Left lobe of liver (tissue), 2 donors: ENCODE measurements at places on chromosomes 16 and 17.

DNA sequence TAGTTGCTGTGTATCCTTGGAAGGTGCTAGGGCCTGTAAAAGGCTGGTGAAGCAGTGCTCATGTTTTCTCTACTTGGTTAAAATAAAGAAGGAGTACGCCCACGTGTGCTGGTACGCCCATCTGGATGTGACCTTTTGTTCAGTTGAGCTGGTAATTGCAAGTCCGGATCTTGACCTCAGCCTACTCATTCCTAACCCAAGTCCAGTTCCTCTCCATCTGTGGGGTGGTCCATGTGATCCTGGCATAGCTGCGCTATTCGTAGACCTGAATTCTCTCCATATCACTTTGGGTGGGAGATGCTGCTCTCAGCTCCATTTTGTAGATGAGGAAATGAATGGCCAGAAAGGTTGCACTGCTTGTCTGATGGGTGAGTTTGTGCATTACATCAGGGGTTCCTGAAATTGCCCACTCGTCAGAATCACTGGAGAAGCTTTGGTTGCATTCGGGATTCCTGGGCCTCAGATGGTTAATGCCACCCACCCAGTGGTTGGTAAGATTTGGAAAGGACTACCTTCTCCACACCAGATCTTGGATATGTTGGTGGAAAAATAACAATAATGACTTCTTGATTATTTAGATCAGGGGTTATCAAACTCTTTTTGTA lies 328.8 kb downstream of the CPPED1 start:
- DNase-seq = no peak

DNA sequence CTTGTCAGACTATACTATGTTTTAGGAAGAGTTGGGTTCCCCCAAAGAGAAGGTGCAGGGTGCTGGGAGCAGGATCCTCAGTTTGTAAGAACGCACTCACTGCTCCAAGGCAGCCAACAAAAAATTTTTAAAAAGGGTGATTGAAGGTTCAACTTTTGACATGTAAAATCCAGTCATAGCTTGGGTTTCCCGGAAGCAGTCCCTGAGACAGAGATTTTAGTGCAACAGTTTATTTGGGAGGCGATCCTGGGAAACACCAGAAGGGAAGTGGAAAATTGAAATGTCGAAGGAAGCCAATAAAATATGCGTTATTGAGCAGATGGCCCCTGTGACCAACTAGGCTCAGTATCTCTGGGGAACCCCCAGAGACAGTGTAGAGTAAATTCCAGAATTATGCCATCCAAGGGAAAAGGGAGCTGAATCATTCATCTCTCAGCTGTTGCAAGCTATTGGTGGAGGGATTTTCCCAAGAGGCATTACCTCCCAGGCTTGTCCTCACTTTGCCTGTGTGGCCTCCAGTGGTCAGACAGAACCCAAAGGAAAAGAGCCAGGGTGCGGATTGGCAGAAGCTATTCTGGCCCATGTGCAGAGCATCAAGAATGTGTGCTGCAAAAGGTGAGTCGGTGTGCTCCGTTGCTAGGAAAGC lies 72.9 kb downstream of the HS3ST3B1 start:
- peak; percentile 82 for DNase-seq

DNA sequence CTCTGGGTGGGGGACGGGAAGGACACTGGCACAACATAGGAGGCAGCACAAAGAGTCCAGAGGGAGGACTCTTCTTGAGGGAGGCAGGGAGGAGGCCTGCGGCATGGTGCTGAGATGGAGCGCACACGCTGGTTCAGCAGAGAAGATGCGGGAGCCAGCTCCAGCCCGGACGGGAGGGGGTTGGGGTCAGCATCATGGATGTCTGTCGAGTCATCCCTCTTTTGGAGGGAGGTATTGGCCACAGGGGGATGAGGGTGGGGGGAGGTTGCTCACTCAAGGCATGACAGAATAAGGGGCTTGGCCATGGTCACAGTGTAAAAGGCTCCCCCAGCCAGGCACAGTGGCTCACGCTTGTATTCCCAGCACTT lies 19.3 kb downstream of the DCAKD start:
- DNase-seq = no peak

DNA sequence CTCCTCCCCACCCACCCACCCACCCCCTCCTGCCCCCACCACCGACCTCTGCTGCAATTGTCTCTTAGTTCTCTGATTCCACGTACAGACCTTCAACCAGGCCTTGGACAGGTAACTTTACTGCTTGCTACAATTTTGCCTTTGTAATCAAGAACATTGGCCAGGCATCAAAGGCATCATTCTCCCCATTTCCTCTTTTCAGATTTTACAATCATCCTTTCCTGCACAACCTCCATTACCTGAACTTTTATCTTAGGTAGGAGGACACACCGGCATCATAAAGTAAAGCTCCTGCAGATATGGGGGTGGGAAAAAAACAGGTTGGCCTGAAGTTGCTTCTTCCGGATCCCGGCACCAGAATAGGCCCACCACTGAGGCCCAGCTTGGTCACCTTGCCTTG lies 25.7 kb upstream of the SUPT4H1 start:
- no peak for DNase-seq

DNA sequence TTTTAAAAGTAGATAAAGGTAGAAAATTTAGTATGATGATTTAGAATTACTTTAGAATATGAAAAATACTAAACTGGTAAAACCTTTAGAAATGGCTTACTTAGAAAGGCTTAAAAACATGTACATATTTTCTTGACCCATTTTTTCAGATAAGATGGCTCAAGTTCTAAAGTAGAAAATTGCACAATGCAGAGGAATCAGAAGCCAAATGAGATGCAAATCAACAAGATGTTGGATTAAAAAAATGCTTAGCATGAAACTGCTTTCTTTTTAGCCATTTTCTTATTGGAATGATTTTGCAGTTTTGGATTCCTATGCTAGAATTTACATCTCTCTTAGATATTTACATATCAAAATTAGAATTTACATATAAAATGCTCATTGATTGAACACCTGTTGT lies 1.5 kb upstream of the KRTAP3-1 start:
- DNase-seq = no peak

DNA sequence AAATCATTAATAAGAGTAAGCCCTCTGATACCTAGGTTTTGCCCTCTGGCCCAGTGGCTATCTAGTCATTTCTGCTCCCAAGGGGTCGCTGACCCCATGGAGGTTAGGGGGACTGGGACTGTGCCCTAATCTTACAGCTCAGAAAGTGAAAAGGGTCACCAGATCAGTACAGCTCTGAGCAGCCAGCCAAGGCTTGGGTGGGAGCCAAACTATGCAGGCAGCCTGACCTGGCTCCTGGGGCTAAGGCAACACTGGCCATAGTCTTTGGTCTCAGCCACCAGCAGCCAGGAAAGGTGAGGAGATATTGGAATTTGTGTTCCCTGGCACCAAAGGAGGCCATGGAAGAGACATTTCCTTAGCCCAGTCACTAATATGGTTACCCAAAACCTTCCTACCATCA lies 67.6 kb downstream of the ASIC2 start:
- DNase-seq = peak; percentile 58

GRCh38 chr16:68235108-68235886 lies 630 bp downstream of the ESRP2 start:
- no peak for DNase-seq

GRCh38 chr17:78351449-78352006 lies 8.3 kb downstream of the SOCS3 start:
- peak; percentile 97 for DNase-seq

- DNase-seq = no peak
Measured at GRCh38 chr17:28899212-28899815, 1.8 kb upstream of the FLOT2 start.

DNA sequence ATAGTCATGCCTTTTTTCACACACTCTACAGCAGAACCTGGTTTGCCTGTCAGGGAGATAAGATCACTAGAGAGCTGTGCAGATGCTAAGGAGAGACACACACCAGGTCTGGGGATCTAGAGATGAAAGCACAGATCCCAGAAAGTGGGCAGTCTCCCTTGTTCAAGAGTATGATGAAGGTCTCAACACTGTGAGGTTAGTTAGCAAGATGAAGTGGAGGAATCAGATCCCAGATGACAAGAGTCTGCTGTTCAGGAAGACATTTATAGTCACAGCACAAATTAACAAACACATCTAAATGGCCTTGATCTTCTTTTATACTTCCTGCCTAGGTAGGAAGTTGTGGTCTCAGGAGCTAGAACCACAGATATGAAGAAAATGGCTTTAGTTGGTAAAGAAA lies 23.4 kb upstream of the SKAP1 start:
- DNase-seq = no peak

DNA sequence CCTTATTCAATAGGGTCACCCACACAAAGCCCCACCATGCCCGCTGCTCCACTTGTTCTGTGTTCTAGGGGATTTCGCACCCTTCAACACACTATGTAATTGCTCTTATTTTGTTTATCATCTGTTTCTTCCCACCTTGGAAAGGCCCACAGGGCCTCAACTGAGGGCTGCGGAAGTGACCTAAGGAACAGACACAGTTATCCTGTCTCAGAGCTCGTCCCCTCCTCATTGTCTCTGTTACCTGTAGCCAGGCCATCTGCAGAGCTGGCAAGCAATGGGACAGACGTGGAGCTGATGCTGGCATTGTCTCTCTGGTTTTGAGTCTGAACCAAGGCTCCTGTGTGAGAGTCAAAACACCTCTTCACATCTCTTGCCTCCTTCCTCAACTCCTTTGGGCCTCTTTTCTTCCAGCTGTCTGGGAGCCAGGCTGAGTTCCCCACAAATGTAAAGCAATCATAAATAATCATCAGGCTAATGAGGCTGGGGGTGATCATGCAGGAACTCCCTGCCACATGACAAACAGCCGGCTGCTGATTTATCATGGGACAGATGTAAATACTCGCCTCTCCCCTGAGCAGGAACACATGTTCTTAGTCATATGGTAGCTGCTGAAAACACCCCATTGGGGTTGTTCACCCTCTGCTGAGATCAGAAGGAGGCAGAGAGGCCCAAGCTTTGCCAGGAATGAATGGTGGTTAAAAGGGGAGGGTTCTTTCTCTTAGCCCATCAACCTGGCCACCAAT lies 71.9 kb downstream of the AXIN2 start:
- DNase-seq = no peak
